ENCODE measurements at places on chromosomes 13 and 19.

DNA sequence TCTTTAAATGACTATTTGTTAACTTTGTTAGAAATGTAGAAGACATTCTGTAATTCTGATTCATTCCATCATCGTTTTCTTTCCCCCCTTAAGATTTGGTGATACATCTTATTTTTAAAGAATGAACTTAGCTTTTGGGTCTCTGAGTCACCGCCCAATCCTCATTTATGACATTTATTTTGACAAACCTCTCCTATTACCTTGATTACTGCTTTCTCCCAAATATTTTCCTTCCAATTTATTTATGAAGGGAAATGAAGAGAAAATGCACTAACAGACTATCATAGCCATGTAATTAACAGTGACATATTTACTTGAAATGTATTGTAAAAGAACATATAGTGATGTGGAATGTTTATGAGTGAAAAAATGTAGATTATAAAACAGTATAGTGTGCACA, 241.6 kb downstream of the DCLK1 start:
- DNase-seq, result peak; percentile 24

DNA sequence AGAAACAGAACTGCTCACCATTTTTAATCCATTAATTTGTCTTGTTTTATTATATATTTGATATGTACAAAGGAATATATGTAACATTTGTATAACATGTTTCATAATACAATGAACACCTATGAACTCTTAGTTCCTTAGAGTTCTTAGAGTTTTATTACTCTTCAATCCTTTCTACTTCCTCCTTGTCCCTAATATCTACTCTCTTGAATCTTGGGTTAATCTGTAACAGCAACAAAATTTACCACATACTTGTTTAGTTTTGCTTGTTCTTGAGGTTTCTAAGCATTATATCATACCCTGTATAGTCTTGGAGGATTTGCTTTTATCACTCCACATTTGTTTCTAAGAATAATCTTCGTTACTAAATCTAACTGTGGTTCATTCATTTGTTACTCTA, 151.4 kb downstream of the PDS5B start:
- DNase-seq, result no peak

DNA sequence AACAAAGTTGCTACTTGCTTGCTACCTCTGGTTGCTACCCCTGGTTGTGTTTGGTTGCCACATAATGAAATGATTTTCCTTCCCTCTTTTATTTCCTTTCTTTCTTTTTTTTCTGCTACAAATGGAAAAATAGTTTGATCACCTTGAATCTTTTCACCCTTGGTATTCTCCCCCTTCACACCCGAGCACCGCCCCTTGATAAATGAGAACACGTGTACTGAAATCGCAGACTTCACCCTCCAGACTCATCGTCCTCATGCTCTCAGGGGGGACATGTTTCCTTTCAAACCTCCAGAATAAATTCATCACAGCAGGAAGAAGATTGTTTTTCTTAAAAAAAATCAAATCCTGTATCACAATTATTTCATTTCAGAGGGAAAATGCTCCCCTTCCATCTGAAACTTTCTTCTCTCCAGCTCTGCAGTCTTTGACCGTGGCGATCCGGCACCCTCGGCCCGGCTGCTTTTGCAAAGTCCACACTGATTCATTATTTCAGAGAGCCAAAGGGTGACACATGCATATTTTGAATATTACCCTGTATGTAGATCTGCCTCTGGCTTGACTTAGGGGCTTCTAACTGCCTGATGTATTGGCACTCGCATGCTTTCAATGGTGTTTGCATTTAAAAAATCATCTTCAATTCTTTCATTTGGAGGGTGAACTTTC, 222.6 kb upstream of the MAB21L1 start:
- peak; percentile 50 for DNase-seq

DNA sequence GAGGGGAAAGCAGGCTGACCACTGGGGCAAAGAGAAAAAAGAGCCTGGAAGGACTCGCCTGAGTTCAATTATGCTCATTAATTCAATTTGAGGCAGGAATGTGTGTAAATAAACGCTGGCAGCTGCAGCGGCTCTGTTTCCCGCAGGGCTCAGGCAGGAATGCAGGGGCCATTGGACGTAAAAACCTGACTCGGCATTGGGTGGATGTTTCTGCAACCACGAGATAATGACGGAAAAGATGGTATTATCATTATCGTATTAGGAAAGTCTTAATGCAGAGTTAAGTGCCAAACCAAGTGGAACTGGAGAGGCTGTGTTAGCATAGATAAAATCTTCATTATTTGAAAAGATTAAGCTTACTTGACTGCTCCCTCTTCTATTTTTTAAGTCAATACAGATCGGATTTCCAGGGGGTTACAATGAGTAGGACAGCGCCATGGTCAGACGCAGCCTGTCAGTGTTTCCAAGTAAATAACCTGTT, 169.8 kb downstream of the SHISA2 start:
- DNase-seq, result no peak

- peak; percentile 99 for DNase-seq
Observed at GRCh38 chr19:55160128-55160985, 2.8 kb upstream of the TNNI3 start.

DNA sequence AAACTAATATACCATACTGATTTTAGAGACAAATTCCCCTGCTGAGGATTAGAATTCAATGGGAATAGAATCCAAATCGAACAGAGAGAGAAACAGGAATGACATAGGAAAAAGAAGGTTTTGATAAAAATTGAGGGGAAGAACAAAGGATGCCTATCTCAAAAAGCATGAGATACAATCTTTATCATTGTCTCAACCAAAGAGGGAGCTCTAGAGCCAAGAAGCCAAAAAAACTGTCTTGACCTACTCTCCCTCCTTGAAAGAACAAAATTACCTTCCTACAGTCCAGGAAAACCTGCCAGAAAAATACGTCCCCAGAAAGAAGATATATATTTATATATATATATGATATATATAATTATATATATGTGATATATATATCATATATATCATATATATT, 39.2 kb upstream of the MIR17HG start:
- peak; percentile 3 for DNase-seq

GRCh38 chr13:31814536-31814935, 75.2 kb downstream of the RXFP2 start:
- no peak for DNase-seq

DNA sequence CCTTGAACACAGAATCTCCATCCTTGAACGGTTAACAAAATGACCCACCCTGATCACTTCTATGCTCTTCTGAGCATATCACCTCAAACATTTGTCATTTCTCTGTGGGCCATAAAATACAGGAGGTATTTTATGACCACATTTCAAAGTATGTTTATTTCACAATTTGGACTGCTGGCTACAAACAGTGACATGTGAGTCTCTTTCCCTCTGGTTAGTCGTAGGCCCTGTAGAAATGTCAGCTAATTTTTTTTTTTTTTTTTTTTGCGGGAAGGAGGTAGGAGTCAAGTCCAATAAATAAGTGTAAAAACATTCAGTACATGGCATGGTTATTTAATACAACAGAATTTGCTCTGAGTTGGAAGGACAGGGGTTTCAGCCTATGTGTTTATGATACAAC, 70.7 kb downstream of the FOXO1 start:
- DNase-seq, result peak; percentile 4

DNA sequence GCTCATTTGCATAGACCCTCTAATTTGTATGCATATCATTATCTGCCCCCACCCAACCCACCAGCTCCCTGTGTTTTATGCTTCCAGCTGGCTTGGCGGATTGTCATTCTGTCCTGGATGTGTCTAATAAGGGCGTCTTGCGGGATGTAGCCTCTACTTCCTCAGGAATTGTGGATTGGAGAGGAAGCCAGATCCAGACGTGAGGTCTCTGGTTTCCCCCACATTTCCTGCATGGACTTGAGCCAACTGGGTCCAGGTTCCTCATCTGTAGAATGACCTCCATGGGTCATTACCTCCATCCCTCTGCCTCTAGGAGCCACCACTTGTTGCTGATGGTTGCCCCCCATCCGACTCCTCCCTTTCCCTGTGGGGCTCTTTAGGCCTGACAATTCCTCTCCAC, 7.3 kb downstream of the TNFSF14 start:
- DNase-seq, result no peak

GRCh38 chr13:43908156-43909126, 28.7 kb downstream of the LACC1 start:
- peak; percentile 79 for DNase-seq

- peak; percentile 70 for DNase-seq
Observed at GRCh38 chr13:106121173-106121754, 414.2 kb downstream of the EFNB2 start.

DNA sequence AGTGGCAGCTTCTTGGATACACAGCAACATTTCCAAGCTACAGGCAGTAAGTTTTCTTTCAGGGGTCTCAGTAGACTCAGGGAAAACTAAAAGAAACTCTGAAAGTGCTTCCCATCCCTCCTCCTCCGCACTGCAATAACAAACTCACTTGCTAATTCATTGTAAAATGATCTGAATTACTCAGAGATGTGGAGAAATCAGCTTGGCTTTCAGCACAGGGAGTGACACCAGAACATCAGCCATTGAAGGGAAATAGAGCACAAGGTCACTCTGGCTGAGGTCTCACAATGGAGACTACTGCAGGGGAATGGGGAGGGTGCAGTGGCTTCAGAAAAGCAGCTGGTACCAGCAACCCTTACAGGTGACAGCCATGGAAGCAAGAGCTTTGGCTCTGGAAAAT, 137.3 kb upstream of the SERP2 start:
- DNase-seq, result no peak

- DNase-seq, result peak; percentile 72
Observed at GRCh38 chr13:49935171-49936074, 717 bp downstream of the SPRYD7 start.

DNA sequence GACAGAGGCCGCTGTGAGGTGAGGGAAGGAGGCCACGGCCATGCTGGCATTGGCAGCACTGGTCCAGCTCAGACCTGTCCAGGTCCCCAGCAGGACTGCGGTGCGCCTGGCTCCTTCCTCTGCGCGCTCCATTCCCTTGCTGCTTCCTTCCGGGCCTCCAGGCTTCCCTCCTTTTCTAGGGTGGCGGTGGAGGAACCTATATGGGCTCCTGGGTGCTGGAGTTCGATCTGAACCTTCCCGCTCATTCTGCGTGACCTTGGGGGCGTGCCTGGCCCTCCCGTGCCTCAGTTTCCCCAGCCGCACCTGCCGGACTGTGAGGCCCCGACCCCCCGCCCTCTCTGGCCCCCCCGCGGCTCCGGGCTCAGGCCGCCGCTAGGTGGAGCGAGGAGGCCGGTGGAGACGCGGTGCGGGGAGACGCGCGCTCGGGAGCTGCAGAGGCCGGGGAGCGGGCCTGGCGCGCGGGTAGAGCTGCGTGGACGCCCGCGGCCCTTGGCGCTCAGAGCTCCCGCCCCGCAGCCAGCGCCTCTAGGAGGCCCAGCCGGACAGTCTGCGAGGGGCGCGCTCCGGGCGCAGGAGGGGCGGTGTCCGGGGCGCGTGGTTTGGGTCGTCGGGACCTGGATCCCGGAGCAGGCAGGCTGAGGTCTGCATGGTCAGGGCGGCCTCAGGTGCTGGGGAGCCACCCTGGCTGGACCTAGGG, 29.9 kb downstream of the EFNA2 start:
- peak; percentile 50 for DNase-seq

GRCh38 chr13:53170910-53171309, 142.3 kb downstream of the OLFM4 start:
- no peak for DNase-seq

DNA sequence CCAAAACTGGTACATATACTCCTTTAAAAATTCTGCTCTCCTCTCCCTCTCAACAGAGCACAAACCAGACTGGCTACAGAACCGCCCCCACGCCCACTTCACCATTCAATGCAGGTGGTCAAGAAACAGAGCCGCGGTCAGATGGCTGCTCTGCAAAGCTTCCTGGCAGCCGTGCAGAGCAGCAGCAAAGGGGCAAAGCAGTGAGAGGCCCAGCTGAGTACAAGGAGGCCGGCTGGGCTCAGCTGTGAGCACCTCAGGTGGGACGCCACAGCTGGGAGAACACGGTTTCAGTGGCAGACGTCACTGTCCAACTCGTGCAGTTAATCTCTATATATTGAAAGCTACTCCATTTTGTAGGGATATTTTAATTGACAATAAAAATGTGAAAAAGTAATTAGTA, 8.3 kb downstream of the GRTP1 start:
- DNase-seq, result no peak

DNA sequence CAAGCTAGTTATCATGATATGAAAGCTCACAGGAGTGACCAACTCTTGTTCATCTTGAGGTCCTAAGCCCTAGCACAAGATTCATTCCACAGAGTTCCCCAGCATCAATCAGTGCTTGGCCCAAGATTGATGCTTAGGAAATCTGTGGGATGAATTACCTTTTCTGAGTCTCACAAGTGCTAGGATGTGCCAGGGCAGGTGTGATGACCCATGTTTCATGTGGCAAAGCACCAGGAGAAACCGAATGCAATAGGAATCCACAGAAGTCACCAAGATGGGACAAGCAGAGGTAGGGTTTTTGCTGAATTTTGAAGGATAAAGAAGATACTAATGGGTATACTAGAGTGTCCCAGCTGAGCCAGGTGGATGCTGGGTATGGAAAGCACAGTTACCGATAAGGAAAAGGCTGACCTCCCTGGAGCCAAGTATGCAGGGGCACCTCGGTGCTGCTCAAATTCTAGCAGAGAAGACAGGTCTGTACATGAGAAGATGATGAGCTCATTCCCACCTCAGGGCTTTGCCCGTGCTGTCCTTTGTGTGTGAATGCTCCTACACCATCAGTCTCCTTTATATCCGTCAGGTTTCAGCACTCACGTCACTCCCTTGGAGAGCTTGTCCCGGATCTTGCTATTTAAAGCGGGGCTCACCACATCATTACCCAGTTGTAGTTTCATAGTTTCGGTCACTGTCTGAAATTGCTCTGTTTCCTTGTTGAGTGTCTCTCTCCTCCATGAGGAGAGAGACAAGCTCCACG, 168.9 kb upstream of the TSC22D1 start:
- no peak for DNase-seq

GRCh38 chr13:114104655-114105520, 27.5 kb downstream of the RASA3 start:
- no peak for DNase-seq

GRCh38 chr13:26658448-26659385, 101.2 kb downstream of the WASF3 start:
- no peak for DNase-seq

DNA sequence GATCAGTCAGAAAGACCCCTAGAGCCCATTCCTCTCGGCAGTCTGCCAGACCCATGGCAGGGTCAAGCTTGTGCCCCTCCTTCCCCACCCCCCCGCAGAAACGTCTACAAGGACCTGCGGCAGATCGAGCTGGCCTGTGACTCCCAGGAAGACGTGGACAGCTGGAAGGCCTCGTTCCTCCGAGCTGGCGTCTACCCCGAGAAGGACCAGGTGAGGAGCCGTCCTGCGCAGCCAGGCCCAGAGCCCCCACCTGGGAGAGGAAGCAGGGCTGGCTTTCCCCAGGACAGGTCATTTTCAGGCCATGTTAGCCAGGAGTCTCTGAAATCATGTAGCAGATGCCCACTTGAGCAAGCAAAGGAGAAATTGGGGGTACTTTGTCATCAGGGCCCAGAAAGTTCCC, 12.3 kb downstream of the TMED1 start:
- DNase-seq, result no peak

DNA sequence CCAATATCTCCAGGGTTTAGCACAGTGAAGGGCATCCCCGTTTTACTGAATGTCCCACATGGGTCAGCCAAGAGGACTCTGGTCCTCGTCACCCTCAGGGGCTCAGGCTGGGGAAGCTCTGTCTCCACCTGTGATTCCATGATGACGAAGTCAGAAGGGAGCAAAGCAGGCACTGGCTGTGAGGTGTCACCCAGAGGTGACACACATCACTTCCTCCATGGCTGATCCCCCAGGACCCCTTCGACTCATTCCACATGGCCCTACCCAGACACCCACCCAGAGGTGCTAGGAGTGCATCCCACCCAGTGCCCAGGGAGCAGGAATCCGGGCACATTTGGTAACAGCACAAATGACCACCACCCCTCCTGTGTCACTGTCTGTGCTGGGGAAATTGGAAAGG, 145.2 kb upstream of the VSTM2B start:
- DNase-seq, result no peak

GRCh38 chr19:30802424-30803013, 430.3 kb downstream of the ZNF536 start:
- DNase-seq, result no peak
